ENCODE measurements at places on chromosomes 2 and 18.

GRCh38 chr2:239555571-239555905 is 154.7 kb upstream of the HDAC4 start:
- DNase-seq, result no peak

DNA sequence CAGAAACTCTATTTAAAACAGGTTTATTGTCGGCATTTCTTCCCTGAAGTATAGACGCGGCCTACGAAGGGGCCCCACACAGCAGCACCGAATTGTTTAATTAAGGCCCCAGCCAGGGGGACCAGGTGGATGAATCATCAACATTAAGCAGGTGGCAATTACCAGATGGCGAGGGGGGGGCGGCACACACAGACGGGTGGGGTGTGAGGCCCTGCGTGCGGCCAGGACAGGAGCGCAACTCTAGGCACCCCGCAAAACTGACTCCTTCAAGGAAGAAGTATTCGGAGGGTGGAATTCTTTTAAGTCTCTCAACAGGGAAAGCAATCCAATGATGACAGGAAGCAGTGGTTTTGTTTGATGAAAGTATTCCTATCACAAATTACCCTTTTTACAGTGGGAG is 830.4 kb downstream of the GALR1 start:
- no peak for DNase-seq

- DNase-seq, result no peak
Measured at GRCh38 chr18:62634458-62634857, 80.9 kb upstream of the PHLPP1 start.

DNA sequence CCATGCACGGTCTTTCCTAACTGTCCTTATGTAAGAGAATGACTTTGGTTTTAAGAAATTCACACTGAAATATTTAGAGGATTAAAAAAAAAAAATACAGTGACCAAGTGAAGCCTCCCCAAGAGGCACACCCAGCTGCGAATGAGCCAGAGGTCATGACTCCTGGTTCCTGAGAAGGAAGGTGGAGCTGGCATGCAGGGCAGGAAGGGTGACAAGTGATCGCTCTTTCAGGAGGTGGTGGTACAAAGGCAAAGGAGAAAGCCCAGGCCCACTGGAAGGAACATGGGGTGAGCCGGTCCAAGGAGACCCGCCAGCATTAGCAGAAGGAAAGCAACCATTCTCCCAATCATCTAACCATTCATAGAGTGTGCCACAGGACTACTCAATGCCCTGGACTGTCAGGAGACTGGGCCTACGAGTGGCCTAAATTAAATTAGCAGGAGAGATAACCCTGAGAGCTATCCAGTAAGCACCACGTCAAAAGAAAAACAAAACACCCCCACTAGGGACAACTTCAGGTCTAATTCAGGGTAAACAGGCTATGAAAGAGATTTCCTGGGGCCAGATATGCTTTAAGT is 7.8 kb downstream of the INO80C start:
- no peak for DNase-seq

DNA sequence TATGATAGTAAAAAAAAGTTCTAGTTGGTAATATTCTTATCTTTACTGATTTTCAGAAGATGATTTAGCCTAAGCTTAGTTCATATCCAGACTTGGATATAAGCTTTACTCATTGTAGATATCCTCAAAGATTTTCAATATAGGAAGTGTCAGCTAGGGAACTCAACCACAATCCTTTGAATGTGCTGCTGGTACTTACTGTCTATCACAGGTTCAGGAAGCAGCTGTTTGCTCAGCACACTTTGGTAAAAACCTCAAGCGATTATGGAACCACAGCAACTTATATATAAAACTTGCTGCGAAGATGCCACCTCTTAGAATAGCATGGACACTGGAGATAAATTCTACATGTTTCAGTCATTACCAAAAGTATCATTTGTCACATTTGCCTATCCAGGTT is 60.1 kb upstream of the TNFRSF11A start:
- no peak for DNase-seq

DNA sequence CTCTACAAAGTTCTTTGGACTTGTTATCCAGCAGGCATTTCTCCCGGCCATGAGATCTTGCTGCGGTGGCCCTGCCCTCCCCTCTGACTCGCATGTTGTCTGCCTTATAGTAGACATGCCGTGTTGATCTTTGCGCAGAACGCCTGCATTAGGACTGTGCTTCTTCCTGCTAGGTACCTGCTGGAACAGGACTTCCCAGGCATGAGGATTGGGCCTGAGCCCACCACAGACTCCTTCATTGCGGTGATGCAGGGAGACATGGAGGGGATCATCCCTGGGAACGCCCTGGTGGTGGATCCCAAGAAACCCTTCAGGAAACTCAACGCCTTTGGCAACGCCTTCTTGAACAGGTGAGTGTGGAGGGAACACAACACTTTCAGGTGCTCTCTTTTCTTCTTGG is 10.1 kb downstream of the EHD3 start:
- no peak for DNase-seq
